ENCODE measurements at places on chromosomes 1 and 21.

- no peak for DNase-seq
Observed at GRCh38 chr1:205610036-205610435, 21.8 kb downstream of the ELK4 start.

DNA sequence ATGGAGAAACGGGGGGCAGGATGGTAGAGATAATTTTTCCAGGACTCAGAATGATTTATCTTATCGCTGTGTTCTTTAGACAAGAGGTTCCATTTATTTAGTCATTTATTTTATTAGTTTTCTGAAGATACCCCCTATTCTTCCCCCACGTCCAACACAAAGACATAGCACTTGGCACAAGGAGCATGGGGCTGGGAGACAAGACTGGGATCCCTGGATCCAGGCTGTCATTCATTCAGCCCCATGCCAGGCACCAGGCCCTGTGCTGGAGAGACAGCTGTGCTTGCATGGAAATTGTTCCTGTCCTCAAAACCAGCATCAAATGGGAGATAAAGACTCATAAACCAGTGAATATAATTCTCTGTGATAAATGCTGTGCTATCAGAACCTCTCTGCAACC, 27.1 kb upstream of the PLXNA2 start:
- DNase-seq = no peak

DNA sequence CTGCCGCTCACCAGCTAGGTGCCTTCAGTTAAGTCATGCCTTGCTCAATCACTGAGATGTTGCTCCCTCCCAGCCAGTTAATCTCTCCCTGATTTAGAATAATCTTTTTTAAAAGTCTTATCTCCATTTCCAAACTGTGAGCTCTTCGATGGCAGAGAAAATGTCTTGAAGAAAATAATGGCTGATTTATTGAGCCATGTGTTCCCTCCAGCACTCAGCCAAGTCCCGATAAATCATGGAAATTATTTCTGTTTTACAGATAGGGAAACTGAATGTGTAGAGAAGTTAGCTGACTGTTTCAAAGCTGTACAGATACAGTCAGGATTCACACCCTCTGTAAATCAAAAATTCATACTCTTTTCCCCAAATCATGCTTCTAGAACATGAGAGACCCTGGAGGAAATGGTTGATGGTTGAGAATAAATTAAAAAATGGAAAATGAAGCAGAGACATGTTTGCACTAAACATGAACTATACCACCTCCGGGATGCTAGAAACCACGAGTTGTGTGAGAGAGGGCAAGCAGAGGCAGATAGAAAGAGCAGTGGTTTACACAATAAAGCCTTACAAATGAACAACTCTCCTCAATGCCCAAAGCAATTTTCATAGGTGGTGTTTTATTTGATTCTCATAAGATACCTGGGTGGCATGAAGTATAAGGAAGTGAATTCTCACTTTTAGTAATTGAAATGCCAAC, 376.4 kb downstream of the PLPP3 start:
- DNase-seq = no peak

DNA sequence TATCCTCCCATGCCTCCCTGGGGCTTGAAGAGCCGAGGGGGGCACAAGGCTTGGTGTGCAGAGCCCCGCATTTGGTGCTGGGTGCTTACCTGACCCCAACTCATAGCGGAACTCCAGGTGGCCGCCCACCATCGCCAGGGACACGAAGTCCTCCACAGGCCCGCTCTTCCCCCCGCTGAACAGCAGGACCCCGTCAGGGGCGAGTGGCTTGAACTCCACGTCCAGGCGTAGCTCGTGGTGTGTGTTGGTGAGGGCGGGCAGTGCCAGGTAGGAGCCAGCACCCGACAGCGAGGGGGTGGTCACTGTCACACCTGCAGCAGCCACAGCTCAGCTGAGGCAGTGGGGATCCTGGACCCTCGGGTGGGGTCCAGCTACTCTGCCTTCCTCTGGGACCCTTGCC, 17.2 kb downstream of the LDLRAD2 start:
- no peak for DNase-seq

GRCh38 chr1:155013632-155014031, 11.0 kb downstream of the ZBTB7B start:
- no peak for DNase-seq

GRCh38 chr1:56403321-56403720, 176.0 kb downstream of the PLPP3 start:
- no peak for DNase-seq

GRCh38 chr1:209835782-209836298, 8.1 kb downstream of the UTP25 start:
- peak; percentile 46 for DNase-seq

DNA sequence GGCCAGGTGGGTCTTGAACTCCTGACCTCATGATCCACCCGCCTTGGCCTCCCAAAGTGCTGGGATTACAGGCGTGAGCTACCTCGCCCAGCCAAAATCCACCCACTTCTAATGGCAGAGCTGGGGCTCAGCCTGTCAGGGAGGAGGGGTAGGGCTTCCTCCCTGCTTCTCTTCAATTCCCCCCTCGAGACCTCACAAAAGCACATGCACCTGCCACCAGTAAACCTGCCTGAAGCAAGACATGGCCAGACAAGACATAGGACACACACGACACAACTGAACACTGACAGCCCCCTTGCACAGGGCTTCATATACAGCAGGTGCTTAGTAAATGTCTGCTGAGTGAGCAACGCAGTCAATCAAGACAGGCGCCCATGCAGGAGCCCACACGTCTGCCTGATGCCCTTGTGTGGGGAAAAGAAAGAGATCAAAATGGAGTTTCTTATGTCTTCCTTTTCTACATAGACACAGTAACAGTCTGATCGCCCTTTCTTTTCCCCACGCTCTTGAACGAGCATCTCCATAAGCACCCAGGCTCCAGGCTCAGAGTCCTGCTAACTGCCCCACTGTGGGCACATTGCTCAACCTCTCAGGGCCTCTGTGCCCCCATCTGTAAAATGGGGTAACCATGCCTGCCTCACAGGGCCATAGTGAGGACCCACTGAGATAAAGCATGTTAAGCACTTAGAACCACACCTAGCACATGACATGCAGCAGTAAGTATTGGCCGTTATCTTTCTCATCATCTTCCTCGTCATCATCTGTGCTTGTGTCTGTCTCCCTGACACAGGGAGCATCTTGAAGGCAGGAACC, 8.8 kb downstream of the SDC3 start:
- no peak for DNase-seq

DNA sequence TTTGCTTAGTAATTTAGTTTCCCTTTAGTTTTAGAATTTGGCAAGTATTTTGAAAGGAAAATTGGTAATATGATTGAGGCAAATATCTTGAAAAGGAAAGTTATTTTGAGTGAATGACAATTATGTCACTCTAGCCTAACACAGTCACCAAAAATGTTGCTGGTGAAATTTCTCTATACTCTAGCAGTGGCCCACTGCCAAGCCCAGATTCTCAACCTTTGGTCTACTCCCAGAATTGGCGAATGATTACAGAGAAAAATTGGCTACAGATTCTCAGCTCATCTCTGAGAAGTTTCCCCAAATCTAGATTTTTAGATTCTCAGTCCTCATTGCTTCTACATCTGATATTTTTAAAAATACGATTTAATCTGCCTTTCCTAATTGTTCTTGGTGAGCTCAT, 84.9 kb downstream of the PIGK start:
- DNase-seq = no peak
